ENCODE measurements at places on chromosomes 6 and 20.

DNA sequence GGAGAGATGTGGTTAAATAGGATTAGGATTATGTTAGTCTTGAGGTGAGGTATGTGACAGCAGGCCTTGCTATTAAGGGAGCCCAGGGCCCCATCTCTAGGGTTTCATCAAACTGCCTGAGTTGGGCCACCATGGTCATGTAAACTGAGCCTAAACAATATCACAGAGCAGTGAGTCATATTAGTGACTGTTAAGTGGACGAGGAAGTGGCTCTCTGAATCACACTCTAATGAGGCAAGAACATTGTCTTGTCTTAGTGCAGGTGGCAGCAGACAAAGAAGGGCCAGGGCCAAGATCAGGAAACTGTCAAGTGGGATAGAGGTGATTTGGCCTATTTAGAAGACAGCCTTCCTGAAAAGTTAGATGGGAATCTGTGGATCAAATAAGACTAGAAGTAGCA lies 23.1 kb downstream of the ENPP3 start:
- no peak for DNase-seq

DNA sequence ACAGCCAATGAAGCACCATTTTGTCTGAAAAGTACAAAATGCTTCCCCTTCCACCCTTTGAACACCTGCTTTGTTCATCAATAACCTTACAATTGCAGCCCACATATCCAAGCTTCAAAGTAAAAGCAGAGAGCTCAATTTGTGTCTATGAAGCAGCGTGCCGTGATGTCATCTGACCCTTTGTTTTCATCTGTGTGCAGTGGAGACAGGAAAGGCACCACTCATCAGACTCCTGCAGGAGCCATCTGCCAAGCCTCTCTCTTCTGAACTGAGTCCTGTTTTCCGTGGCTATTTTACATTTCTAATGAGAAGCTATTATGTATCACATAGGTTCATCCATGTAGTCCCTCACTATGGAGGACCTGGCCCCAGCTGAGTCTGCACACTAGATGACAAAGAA lies 7.5 kb upstream of the LY86 start:
- DNase-seq = no peak

GRCh38 chr6:168638468-168639271 lies 197.7 kb downstream of the SMOC2 start:
- no peak for DNase-seq

- DNase-seq = no peak
Measured at GRCh38 chr20:21352703-21353102, 44.6 kb downstream of the NKX2-4 start.

GRCh38 chr20:57616143-57616951 lies 3.9 kb downstream of the ZBP1 start:
- no peak for DNase-seq
